Foreskin keratinocyte (primary cell): ENCODE measurements at places on chromosomes 5 and 9. TPM values are rescaled to one million over a fixed set of nuclear protein-coding genes. Genes with fewer than 3 reads are reported as not detected.
A peak's percentile ranks its signal among the peaks of the same experiment; 100 is the strongest.

- no peak for DNase-seq
Measured at GRCh38 chr9:105245891-105246161, 1.4 kb downstream of the SLC44A1 start.

DNA sequence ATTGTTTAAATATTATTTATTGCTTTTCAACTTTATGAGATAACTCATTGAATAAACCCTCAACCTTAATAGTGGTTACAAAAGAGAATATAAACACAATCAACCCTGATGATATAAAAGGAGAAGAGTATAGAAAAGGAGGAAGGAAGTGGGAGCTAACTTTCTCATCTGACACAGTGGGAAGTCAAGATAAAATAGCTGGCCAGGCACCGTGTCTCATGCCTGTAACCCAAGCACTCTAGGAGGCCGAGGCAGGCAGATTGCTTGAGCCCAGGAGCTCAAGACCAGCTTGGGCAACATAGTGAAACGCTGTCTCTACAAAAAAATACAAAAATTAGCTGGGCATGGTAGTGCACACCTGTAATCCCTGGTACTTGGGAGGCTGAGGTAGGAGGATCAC lies 93.5 kb downstream of the PPP2R2B start:
- no peak for DNase-seq

GRCh38 chr9:92870289-92870688 lies 7.5 kb downstream of the ZNF484 start:
- DNase-seq, result no peak

GRCh38 chr9:109452761-109453160 lies 45.3 kb downstream of the PTPN3 start:
- DNase-seq, result no peak

GRCh38 chr9:33778700-33779351 lies 16.5 kb upstream of the PRSS3 start:
- DNase-seq, result peak; percentile 64

GRCh38 chr5:149358294-149358651 lies 427 bp downstream of the PCYOX1L start:
- DNase-seq, result no peak

- DNase-seq, result no peak
Measured at GRCh38 chr9:125239631-125240597, 1.2 kb downstream of the HSPA5 start.

- DNase-seq, result peak; percentile 63
Measured at GRCh38 chr5:36870399-36871040, 6.0 kb upstream of the NIPBL start.

- DNase-seq, result no peak
Measured at GRCh38 chr5:41410737-41411136, 99.7 kb downstream of the PLCXD3 start.

GRCh38 chr5:138645778-138646575 lies 70.8 kb upstream of the HSPA9 start:
- no peak for DNase-seq

DNA sequence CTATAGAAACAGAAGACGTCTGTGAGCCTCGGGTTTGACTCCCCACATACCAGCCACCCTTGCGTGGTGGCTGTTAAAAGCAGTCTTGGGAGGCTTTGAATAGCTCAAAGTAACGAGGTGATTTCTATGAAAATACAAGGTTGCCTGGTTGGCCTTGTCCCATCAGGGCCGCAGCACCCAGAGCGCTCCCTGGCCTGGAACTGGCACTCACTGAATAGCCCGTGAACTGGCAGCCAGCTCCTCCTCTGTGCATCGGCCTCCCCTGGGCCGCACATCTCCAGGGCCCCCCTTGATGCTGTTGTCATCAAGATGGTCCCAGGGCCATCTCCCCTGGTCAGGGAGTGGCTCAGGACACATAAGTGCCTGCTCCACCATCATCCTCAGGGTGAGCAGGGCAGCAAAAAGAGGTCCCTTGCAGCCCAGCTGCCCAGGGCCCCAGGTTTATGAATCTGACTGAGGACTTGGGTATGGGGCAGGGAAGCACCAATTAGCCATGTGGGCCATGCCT lies 144.6 kb upstream of the PPP1R26 start:
- no peak for DNase-seq

The PCDHA9 gene
- not detected in 2 replicates for total RNA-seq

The BHMT2 gene
- total RNA-seq, result 0.11 TPM in 1 of 2 replicates, not detected in the other

The ENHO gene
- not detected in 2 replicates for total RNA-seq

The TAF11L5 gene
- not detected in 2 replicates for total RNA-seq

The CCDC180 gene
- total RNA-seq, result 0.42 and 0.54 TPM in 2 replicates

The NCS1 gene
- total RNA-seq, result 44.0 and 44.7 TPM in 2 replicates

The PHF2 gene
- 15.4 and 17.9 TPM in 2 replicates for total RNA-seq
